Activated T-helper 1 cell treated with Interleukin-2 at 50 U/mL for 16 hours (primary cell): ENCODE measurements at places on chromosomes 4 and X.

GRCh38 chrX:7110821-7111276, 36.7 kb upstream of the STS start:
- DNase-seq = no peak

- DNase-seq = no peak
Observed at GRCh38 chr4:178693816-178694215, 1251.6 kb upstream of the AGA start.

DNA sequence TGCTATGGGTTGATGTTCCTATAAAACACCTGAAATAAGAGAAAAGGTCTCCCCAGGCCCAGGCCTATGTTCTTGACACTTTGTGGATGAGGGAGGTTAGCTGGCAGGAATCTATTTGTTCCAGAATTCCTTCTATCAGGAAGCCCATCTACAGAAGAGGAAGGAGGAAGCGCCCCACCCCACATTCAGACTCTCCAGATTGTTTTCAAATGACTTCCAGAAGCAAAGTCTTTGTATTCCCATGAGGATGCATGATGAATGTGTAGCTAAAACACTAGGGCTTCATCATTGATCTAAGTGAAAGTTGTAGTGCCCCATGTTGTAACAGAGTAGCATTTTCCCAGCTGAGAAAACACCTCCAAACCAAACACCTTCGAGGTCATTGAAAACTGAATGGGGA, 16.4 kb downstream of the OTC start:
- DNase-seq = no peak

GRCh38 chrX:790783-791360, 160.3 kb downstream of the SHOX start:
- DNase-seq = no peak

GRCh38 chrX:136752796-136753195, 27.9 kb downstream of the ARHGEF6 start:
- DNase-seq = no peak

GRCh38 chr4:58254291-58254690, 1144.1 kb upstream of the IGFBP7 start:
- no peak for DNase-seq

DNA sequence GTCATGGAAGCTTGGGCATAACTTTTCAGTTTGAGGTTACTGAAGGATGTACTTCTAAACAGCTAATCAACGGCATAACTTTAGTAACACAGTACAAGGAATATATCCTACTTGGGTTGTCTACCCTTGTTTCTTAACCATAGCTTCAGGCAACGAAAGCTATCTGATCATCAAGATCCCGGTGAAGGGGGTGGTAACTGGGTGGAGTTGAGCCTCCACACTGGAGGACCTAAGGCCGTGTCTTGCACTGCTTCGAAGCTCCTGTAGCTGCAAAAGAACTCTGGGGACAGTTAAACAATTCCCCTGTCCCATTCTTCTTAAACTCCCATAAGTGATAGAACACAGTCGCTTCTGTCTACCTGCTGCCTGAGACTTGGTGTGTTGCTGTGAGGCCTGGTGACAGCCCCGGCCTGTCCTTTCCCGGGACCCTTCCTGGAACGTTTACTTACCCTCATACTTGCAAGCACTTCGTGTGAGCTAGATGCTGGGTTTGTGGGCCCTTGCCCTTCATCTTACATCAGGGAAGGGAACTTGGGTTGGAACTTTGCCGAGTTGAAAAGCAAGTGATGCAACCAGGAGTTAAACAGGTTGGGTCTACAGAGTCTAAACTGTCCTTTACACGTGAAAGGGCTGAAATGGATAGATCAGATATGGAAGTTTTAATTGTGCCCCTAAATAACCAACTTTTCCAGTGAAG, 5.8 kb upstream of the WDR1 start:
- no peak for DNase-seq

- no peak for DNase-seq
Observed at GRCh38 chrX:22116605-22117546, 84.8 kb downstream of the PHEX start.

DNA sequence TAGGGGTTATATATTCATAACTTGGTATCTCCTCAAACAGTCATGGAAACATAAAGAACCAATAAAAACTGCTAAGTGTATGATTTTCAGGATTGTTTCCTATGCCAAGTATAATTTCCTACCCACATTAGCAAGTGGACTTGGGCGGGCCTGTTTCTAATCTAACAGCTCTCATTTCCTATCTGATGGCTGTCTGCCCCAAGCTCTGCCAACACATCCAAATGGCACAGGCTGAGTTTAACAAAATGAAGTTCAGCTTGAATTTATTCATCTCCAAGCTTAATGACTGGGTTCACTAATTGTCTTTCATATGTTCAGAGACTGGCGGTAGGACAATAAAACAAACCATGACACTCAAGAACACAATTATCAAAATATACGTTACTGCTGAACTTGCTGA, 55.5 kb upstream of the S100G start:
- no peak for DNase-seq

- no peak for DNase-seq
Observed at GRCh38 chr4:112889199-112889598, 160.3 kb upstream of the ANK2 start.

DNA sequence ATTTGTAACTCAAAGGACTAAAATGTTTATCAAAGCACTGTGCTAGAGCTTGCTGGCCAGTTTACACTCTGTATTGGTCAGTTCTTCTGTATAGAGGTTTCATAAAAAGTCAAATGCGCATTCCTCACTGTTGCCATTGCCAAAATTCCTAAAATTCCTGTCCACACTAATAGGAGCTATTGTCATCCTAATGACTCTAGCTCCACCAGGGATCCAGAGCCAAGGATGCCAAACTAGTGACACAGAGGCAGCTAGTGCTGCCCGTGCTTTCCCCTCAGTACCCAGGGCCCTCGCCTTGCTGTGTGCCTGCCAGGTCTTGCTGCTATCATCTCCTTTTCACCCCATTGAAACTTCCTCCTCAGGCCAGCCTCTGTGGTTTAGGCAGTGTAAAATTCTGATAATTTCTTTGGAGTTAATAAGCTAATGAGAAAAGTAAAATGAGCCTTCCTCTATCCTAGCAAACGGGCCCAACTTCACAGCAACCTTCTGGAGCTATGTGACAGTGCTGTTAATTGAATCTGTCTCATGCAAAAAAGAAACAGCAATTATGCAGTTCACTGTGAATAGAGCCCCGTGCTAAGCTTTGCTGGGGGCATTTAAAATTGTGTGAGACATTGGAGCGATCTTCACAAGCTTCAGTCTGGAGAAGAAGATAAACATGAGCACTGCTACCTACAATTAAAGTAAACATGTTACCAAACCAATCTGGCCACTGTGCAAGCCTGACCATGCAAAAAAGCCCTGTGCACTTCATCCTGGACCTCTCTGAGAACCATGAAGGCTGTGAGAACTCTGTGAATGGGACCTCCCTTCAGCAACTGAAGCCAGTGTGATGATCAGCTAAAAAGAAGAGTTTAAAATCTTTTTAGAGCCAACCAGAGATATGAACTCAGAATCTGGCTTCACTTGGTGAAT, 43.1 kb upstream of the FGF2 start:
- no peak for DNase-seq

DNA sequence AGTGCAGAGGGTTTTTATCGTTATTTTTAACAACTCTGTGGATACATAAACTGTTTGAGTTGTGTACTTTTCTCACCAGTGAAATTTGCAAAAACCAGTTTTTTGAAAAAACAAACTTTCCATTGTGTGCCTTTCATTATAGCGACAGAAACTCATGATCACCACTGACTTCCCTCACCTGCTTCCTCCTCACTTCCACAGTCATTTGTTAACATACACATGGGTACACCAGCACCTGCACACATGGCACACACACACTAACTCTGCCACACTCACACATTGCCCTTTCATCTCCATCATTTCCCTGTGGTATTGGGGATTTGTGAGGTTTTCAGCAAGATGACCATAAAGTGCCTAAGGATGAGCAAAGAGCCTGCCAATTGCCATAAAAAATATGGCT, 20.6 kb downstream of the CLDN22 start:
- DNase-seq = no peak

GRCh38 chr4:48570646-48571220, 80.7 kb downstream of the ZAR1 start:
- no peak for DNase-seq

DNA sequence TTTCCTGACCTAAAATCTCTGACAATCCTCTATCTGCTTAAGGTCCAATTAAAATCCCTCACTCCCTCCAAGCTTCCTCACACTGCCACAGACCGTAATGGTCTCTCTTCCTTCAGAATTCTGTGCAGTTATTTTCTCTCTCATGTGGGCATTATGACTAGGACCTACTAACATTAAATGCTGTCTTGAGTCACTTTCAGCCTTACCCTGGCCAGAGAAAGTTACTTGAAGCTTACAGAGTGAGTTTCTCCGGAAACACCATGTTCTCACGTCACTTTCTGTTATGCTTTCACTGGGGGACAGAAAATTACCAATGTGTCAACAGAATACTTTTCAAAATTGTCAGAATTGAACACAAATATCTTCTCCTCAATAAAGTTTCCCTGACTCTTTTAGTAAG, 271.8 kb downstream of the INPP4B start:
- DNase-seq = no peak

GRCh38 chr4:47741200-47741599, 96.7 kb downstream of the CORIN start:
- DNase-seq = no peak

DNA sequence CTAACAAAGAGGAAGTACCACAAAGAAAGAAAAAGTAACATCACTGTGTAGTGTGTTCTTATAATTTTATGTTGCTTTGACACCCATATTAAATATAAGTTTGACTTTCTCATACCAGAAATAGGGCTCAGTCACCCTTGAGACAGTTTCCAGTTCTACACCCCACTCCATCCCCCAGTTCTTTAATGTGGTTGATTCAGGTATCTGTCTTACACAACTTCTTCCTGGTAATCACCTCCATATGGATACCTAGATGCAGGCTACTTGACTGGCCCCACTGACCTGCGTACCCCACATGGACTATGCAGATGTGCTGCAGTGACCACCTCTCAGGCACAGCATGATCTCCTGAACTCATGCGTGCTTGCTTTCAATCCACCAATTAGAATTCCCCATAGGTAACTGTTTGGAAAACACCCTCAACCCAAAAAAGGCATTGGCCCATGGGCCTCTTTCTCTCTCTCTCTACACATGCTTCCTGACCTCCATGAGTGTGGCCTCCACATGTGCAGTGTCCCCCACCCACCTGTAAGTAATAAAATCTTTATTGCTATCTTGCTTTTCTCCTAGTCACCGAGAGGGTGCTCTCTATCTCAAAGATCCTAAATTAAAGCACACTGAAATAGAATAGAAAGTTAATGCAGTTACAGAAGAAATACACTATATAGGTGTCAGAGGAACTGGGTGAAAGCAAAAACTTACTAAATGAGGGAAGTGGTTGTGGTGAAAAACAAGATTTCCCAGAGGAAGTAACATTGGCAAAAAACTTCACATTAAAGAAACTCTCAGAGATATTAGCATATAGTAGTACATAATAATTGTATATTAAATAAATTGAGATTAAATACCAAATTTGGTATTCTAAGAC, 98.4 kb downstream of the ZAR1 start:
- no peak for DNase-seq

DNA sequence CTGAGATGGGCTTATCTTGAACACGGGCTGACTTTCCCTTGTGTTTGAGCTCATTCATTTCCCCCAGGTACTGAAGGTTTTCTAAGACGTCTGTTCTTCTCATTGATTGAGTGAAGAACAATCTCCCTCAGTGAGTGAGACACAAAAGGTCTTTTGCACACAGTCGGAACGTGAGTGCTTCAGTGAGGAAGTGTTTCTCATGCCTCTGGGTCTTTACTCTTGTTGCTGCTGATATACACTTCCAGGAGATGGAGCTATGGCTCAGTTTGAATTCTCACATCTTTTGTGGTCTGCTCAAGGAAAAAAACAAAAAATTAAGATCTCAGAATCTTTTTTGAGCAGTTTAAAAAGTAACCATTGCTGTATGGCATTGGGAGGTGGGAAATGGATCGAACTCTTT, 981.9 kb upstream of the TENM3 start:
- no peak for DNase-seq
